EL (cell line): ENCODE measurements at places on chromosomes 2 and 18.

DNA sequence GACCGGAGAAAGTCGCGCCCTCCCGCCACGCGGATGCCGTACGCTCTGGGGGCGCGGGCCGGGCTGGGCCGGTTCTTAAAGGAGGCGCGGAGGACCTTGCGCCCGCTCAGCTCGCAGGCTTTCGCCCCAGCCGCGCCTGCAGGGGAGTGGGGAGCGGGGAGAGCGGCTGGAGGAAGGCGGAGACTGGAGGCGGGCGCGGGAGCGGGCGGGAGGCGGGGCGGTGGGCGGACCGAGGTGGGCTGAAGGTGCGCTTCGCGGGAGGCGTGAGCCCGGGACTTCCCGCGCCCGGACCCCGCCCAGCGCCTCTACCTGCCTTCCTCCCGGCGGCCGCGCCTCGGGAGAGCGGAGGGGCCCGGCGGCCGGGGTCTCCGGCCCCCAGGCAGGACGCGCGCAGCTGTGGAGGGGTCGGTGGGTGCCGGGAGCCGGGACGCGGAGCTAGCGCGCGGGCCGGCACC lies at the start of gene ADRA2B:
TSS of gene ADRA2B (minus strand) at position 148 of the 455 bp plus-strand sequence. CDS start 422 bp downstream, outside the sequence.
- peak; percentile 32 for DNase-seq

- DNase-seq = peak; percentile 32
These were observed 38.2 kb downstream of the CERS6 start for GRCh38 chr2:168494190-168494711.

DNA sequence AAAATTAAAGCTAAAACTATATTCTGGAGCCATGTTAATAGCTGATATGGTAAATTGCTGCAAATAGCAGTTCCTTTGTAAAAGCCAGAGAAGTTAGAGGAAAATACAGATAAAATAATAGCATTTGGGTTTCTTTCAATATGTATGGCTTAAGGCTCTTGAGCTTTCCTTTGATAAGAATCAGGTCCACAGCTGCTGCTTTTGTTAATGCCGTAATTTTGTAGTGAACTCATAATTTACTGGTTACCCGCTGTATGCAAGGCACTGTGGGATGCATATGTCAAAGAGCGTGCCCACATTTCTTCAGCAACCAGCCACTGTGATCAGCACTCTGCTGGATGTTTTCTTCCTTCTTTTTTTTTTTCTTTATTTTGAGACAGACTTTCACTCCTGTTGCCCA lies 79.1 kb downstream of the MOGAT1 start:
- DNase-seq = no peak

GRCh38 chr2:47599171-47599570 lies 183.8 kb upstream of the MSH6 start:
- DNase-seq = no peak

DNA sequence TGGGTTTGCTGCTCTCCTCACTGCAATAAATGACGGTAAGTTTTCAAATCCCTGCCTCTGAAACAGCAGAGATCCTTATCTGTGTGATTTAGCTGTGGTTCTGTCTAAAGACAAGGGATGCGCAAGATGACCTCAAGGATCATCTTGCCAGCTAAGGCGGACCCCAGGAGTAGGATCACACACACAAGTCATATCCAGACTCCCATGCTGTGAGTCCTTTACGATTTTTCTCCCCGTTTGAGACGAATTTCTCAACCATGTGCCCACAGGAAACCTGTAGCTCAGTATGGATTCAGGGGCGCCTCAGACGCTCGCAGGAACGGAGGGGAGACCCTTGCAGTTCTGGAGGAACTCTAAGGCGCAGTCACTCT lies 11.1 kb upstream of the DCTN1 start:
- peak; percentile 48 for DNase-seq

DNA sequence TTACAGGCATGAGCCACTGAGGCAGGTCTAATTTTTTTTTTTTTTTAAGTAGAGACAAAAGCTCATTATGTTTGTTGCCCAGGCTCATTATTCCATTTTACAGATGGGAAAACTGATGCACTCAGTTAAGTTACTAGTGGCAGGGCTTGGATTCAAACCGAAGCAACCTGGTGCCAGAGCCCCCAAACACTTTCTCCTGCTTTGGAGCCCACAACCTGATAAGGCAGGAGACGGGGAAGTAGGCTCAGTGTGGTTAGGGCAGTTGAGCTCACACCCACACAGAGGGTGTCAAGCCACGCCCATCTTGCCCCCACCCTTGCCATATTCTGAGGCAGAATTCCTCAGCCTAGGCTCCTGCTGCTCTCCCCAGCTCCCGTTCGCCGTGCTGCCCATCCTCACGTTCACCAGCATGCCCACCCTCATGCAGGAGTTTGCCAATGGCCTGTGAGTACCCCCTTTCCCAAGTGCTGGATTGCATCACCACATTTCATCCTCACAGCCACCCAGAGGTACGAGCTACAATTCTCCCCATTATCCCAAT lies 5.8 kb upstream of the CTDSP1 start:
- DNase-seq = no peak

DNA sequence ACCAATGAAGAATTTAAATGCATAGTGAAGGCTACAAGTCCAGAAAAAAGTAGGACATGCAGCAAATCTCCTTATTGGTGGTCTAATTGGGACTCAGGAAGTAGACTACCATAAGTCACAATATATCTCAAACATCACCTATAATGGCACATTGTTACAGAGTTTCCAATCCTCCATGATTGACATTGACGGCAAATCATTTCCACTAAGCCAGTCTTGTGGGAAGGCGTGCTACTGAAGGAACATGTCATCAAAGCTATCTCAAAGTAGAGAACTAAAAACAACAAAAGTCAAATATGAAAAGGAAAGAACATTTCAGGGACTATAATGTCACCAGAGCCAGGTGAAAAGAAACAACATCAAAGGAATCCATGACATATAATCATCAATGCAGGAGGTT lies 166.4 kb upstream of the PID1 start:
- DNase-seq = no peak

DNA sequence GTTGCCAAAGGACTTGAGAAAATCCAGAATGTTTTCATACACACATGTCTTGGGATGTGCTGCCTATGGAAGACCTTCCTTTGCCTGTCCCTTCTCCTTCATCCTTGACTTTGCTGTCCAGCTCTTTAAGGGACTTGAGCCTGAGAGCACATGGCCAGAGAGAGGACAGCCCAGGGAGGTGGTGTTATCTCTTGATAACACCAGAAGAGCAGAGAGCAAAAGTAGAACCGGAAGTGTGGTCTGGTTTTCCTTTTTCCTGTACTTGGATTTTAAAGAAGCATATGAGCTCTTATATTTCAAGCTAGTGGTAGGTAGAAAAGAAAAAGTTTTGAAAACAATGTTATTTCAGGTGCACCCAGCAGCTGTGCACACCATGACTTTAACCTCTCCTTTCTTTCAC lies 94.1 kb upstream of the ZNF532 start:
- no peak for DNase-seq

- DNase-seq = no peak
These were observed 59.0 kb downstream of the SDC1 start for GRCh38 chr2:20165677-20166509.

GRCh38 chr18:58886864-58887612 lies 22.4 kb downstream of the ZNF532 start:
- DNase-seq = no peak

DNA sequence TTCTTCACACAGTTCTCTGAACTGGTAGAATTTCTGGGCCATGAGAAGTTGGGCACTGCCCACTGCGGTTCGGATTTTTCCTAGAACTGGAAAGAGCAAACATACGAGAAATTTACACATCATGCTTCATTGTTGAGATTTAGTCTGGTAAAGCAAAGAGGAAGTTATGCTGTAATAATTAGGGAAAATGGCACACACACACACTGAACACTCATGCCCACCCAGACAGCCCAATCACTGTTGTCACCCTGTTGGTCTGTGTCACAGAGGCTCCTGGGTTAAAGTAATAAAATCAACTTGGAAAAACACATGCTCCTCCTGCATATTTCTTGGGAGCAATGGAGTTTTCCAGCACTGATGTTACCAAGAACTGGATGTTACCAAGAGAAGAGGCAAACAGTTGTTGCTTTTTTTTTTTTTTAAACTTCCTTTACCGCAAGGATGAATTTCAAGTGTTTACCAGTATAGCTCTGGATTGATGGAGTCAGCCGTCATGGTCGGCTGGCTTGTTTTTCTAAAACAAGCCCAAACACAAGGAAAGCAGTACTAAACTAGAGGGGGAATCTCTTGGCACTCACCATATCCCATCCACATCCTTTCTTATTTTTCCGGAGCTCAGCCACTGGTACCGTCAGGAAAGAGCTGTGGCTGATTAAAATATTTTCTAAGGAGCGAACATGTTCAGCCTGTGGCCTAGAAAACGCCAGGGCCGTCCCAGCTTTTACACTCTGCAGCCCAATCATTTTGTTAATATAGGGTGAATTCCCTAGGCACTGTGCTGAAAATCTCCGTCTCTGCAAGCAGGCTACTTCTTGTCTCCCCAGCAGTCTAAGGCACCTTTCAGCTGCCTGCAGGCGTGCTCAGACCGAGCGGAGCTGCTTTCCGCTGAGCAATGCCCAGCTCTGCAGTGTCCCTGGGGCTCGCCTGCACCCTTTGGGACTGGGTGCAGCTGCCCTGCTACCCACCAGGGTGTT lies 58.9 kb downstream of the TGIF1 start:
- no peak for DNase-seq

DNA sequence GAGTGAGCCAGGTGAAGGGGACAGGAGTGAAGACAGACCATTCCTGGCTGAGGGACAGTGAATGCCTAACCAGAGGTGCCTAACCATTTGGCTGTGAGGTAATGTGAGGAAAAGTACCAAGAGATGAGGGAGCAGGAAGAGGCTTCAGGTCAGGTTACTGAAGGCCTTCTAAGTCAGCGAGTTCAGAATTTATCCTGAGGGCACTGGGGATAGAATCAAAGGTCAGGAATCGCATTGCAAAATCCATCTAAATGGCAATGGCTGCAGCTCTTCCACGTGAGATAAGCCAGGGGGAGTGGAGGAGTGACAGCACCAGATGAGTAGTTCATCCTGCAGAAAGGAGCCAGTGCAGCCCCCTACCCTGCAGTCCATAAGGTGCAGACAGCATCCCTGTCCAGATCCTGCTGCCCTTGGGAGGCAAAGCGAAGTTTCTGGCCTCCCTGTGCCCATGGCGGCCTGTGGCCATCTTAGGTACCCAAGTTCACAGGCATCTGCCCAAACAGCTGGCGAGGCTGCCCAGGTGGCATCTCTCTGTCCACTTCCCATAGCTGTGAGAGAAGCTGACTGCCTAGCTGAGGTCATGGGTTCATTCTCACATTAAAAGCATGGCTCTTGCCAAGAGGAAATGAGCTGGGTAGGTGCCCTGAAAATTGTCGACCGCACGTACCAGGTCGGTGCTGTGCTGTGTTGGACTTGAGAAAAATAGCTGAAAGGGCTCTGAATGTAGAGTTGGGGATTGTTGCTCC lies 49.5 kb downstream of the CYP27C1 start:
- DNase-seq = no peak

DNA sequence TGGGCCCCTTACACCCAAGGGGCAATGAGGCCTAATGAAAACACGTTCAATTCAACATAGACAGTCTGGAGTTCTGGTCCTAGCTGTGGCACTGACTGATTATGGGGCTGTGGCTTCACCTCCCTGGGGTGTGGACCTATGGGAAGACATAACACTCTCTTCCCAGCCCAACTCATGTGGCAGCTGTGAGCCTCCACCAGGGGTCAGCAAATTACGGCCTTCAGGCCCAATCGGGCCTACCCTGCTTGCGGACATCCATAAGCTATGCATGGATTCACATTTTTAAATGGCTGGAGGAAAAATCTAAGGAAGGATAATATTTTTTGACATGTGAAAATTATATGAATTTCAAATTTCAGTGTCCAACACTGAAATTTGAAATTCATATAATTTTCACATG lies 101.3 kb downstream of the LOXHD1 start:
- peak; percentile 13 for DNase-seq

DNA sequence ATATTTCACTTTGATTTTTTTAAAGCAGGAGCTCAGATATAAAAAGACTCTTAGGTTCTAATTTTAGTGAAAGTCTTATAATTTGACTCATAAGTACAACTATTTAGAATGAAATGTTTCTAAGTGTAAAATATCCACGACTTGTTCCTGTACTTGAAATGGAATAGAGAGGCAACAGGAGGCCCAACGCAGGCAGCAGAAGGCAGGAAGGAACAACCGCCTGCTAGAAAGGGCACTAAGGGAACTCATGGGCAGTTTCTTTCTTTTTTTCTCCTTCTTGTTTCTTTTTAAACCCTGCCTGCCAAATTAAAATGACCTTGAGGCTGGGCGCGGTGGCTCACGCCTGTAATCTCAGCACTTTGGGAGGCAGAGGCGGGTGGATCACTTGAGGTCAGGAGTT lies 51.0 kb downstream of the RBMS1 start:
- DNase-seq = no peak

DNA sequence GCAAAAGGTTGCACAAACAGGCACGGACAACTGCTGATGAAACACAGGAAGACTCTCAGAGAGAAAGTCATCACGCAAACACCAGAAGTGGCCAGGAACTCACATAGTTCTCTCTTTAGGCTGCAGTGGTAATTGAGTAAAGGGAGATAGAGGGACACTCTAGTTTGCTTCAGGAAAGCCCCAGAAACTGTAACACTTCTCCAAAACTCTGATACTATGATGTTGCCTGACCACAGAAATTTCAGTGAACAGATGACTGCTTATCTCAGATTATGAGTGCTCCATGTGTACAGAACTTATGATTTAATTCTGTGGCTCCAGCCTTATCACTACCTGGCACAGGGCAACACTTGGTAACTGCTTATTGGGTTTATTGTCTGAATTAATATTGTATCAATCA lies 311.5 kb upstream of the GYPC start:
- no peak for DNase-seq

GRCh38 chr2:165833156-165833555 lies 39.1 kb upstream of the GALNT3 start:
- peak; percentile 68 for DNase-seq

DNA sequence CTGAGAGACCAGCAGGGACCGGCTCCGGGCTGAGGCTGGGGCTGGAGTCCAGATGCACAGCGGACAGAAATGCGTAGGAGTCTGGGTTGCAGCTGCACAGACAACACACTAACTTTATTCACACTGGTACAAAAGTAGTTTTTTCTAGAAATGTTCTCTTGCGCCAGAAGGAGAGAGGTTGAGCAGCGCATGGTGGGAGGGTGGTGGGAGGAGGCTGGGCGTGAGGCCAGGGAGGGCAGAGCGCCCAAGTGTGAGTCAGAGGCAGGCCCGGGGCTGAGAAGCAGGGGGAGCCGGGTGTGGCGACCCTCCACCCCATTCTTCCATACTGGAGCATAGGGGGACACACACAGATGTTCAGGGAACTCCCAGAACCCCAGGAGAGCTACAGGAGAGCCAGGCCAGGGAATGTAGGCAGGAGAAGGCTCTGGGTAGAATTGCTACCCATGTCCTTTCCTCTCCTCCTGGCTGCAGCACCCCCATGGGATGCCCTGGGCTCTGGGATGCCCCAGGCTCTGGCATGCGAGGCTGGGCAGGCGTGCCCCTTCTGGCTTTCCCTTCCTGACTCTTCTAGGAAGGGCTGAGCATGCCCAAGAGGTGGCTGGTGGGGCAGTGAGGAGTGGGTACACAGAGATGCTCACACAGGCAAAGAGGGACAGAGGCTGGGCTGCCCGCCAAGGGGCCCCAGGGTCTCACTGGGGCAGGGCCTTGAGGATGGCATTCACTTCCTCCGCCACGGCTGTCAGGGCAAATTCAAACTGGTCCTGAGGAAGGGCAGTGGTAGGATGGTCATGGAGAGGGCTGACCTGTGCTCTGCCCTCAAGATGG lies 10.6 kb downstream of the DNAJB2 start:
- DNase-seq = peak; percentile 76

GRCh38 chr2:237422309-237422708 lies 8.3 kb upstream of the COL6A3 start:
- DNase-seq = no peak

GRCh38 chr18:46341986-46342525 lies 237.9 kb downstream of the HAUS1 start:
- DNase-seq = no peak
